Naive thymus-derived CD4-positive, alpha-beta T cell (primary cell): ENCODE measurements at places on chromosomes 13 and 19.

DNA sequence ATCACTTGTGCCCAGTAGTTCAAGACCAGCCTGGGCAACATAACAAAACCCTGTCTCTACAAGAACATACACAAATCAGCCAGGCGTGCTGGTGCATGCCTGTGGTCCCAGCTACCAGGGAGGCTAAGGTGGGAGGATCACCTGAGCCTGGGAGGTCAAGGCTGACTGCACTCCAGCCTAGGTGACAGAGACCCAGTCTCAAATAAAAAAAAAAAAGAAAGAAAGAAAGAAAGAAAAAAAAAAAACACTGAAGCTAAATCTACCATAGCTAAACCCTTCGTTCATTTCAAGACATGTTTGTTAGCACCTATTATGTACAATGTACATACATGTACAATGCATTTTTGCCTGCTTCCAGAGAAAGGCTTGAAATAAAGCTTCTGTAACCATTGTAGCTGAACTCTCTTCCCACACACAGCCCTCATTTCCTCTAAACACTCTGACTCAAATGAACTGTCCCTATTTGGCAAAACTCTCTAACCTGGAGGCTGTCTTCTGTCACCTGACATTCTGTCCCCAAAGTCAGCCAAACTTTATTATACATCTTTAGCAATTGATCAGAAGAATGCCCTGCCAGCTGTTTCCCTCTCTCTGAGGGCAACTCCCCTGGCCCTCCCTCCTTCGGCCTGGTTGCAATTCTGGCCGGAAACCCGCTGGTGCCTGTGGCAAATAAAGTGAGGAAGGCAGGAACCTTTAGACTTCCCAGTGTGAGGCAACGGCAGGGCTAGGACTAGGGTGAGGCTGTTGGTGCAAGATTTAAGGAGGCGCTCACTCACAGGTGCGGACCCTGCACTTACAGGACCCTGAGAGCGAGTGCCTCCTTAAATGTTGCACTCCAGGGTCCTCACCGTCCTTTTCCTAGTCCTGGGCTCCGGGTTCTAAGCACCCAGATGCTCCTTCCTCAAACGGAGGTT, 1.8 kb downstream of the ETHE1 start:
- peak; percentile 34 for DNase-seq

DNA sequence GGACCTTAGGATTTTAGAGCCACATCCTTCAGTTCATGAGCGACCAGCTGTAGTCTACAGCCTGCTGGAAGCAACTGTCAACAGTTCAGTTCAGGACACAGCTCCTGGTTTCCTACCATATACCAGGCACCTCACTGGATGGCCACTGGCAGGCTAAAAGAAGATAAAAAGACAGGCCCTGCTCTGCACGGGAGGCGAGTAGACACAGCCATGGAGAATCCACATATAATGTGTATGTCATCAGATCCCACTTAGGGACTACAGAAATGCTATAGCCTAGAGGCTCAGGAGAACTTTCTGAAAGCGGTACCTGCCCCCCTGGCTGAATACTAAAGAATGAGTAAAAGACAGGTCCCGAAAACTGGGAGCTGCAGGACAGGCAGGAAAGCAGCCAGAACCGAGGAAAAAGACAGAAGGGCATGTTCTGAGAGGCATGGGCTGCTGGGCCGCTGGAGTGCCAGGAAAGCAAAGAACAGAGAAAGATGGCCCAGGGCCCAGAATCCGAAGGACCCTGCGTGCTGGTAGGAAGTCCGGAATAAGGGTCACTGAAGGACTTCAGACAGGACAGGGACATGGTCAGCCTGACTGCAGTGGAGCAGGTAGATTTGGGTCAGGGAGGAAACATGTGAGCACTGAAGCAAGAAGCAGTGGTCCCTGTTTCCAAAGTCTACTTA, 23.5 kb downstream of the DZIP1 start:
- DNase-seq = no peak

- no peak for DNase-seq
These were observed 6.8 kb upstream of the GTF2F2 start for GRCh38 chr13:45113233-45114224.

- DNase-seq = no peak
These were observed 531.9 kb downstream of the OLFM4 start for GRCh38 chr13:53560556-53560955.

GRCh38 chr13:72097568-72097967, 230.6 kb upstream of the DACH1 start:
- DNase-seq = no peak

DNA sequence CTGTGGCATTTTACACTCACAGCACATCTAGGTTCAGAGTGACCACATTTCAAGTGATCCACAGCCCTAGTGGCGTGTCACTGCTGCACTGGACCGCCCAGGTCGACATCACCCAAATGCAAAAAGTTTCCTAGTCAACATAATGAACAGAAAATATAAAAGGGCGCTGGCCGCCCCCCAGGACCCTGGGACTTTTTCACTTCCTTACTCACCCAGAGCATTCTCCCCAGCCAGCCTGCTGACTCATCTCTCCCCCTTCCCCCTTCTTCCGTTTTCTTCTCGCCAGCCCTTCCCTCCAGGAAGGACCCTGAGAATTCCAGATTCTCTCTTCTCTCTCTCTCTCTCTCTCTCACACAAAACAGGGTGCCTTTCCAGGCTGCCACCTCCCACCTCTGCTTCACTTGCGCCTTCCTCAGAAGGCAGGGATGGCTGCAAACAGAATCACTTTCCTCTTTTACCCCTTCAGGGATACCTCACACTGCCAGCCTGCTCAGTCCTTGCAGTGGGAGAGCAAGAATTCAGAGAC, 21.0 kb upstream of the GRWD1 start:
- no peak for DNase-seq

DNA sequence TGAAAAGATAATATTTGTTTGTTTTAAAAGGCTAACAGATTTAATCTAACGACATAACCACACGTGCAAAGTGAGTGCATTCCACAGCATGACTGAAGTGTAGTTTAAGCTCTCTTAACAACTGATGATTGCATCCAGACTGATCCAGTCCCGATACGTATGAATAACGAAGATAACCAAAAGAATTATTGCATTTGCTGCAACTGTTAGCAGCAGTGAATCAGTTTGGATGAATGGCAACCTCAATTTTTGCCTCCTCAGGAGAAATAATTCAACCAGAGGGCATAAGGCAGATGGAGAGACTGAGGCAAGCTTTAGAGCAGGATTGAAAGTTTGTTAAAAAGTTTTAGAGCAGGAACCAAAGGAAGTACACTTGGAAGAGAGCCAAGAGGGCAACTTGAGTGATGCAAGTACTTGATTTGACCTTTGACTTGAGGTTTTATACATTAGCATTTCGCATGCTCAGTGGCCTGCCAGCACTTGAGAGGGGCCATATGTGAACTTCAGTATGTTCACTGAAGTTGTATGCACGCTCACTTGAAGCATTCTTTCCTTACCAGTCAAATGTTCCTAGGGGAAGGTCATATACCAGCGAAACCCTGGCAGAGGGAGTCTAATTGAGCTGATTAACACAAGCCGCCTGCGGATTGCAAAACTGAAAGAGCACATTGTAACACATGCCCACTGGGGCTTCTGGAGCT, 835.0 kb upstream of the PCDH20 start:
- no peak for DNase-seq

GRCh38 chr13:26168237-26168814, 53.8 kb downstream of the RNF6 start:
- DNase-seq = no peak

GRCh38 chr13:101185606-101186005, 230.7 kb downstream of the NALCN start:
- no peak for DNase-seq

DNA sequence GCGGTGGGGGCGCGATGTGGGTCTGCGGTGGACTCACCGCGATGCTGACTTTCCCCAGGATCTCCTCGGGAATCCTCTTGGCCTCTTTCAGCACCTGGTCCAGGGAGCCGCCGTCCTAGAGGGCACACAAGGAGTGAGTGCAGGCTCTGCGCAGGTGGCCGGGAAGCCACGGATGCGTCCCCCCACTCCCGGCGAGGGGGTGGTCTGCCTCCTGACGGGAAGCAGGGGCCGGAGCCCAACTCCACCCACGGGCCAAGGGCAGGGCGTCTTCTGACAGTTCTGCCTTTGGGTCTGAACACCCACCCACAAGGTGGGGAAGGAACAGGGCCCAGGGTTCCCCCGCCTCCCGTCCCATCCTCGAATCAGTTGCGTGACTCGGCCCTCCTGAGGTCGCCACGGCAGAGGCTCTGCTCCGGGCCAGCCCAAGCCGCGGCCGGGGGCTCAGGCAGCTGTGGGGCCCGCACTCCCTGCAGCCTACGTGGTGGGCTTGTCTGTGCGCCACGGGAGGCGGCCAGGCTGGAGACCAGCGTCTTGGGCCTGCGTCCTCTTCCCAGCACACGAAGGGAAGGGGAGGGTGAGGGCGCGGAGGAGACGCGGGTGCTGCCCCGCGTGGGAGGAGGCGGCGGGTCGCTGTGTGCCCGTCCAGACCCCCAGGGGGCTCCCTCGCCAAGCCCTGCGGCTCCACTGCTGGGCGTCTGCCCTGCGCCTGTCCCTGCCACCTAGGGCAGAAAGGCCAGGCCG, 21.4 kb downstream of the MAP2K2 start:
- no peak for DNase-seq

GRCh38 chr19:19615086-19615485, 3.4 kb downstream of the PBX4 start:
- DNase-seq = no peak

DNA sequence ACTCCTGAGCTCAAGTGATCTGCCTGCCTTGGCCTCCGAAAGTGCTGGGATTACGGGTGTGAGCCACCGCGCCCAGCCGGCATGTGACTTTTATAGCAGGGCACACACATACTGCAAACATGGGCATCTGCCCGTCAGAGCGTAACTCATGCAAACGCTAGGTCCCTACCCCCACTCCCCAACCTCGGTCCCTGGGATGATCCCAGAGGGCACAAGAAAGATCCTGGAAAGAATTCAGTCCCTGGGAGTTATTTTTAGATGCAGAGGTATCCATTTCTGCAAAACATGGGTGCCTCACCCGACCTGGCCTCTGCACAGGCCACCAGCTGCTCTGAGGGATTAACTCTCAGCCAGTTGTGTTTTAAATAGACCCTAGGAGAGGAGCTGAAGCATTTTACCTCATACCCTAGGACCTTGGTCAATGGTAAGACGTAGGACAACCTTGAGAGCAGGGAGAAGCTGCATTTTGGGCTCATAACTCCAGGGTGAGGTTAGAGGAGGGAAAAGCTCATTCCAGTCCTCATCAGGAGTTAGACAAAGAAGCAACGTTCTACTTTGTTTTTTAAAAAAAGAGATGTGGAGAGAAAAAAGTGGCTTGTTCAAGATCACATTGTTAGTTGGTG, 10.8 kb downstream of the TMEM38A start:
- no peak for DNase-seq

DNA sequence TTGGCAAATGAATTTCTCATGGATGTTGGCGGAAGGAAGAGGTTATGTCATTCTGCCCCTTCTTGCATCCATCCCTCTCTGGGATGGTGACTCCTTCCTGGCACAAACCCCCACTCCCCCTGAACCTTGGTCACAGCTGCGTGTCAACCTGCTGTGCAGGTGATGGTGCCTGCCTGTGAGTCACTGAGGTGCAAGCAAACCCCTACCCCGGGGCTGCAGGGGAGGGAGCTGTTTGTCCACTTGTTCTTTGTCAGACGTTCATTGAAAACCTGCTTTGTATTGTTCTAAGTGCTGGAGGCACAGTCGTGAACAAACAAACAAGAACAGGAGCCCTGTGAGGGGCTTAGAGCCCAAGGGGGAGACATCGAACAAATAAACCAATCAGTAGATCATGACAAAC, 2.0 kb upstream of the GAPDHS start:
- DNase-seq = no peak

DNA sequence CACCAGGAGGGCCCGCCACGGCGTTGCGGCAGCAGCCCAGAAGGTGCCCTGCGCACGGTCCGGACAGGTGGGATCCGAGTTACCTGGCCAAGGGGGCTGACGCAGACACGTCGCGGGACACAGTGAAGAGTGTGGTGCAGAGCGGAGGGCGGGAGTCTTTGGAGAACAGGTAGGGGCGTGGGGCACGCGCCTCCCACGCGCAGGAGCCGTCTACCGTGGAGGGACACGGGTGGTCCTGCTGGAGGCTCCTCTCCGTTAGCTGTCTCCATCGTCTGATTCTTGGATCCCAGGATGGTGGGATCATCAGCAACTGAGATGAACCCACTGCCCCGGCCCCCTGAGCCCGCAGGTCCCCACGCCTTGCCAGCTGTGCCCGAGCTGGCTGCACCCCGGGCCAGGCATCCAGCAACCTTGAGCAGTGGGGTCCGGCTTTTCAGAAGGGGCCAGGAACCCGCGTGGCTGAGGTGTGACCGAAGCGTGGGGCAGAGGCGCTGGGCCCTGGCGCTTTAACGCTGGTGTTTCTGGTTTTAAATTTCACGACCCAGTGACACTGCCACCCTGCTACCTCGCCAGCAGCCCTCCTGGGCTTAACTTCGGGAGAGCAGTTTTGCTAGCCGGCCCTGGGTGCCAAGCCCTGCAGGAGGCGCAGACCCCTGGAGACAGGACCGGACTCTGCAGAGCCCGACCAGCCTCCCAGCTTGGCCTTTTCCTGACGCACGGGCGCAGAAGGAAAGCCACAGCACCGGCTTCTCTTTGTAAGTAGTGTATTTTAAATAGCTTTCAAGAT, 7.3 kb downstream of the FGF22 start:
- no peak for DNase-seq

DNA sequence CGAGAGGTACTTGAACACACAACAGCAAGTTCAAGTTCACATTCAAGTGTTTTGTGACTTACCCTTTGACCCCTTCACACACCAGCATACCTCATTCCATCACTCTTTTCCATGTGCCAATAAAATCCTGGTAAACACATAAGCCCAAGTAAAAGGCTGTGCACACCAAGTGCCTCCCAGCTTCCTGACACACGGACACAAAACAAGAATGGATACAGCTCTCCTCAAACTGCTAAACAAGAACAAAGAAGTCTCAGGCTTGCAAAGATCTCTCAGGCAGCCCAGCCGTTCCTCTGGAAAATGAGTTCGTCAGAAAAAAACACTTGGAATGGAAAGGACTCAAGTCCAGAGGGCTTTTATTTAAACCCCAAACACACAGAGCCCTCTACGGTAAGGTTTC, 83.7 kb downstream of the NUFIP1 start:
- no peak for DNase-seq

DNA sequence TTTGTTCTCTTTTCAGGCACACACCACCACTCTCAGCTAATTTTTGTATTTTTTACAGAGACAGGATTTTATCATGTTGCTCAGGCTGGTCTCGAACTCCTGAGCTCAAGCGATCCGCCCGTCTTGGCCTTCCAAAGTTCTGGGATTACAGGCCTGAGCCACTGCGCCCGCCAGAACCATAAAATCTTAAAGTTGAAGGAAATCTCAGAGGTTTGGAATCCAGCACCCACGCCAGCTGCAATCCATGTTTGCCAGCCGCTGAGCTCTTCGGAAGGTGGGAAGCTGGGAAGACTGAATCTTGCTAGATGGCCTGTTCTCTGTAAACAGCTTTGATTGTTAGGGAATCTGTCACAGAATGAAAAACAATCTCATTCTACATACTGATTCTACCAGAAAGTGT, 38.5 kb downstream of the SPATA13 start:
- no peak for DNase-seq

DNA sequence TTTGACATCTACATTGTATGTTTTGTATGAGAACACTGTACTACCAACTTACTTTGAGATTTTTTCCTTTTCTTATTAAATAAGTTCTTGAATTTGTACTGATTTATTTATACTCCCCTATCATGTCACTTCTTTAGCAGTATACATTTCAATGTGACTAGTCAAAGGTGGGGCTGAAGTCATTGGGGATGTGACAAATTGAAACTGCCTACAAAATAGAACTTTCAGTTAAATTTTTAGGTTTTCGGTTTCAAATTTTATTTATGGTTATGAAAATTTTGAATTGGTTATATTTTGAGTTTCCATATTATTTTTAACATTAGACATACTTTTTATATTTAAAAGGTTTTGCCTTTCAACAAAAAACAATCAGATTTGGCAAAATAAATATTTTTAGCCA, 221.6 kb downstream of the NBEA start:
- DNase-seq = no peak

GRCh38 chr13:27853861-27854260, 61.6 kb downstream of the GSX1 start:
- no peak for DNase-seq
